ENCODE measurements at places on chromosomes 4 and X.

- no peak for DNase-seq
These were observed 60.5 kb downstream of the TMA16 start for GRCh38 chr4:163554870-163555465.

GRCh38 chr4:155602351-155603140, 64.1 kb upstream of the GUCY1A1 start:
- DNase-seq, result no peak

- DNase-seq, result no peak
These were observed 50.3 kb downstream of the STPG2 start for GRCh38 chr4:98092833-98093439.

GRCh38 chrX:120751683-120752082, 121.8 kb upstream of the C1GALT1C1 start:
- no peak for DNase-seq

- no peak for DNase-seq
These were observed 1.4 kb upstream of the SLC34A2 start for GRCh38 chr4:25654031-25654970.

DNA sequence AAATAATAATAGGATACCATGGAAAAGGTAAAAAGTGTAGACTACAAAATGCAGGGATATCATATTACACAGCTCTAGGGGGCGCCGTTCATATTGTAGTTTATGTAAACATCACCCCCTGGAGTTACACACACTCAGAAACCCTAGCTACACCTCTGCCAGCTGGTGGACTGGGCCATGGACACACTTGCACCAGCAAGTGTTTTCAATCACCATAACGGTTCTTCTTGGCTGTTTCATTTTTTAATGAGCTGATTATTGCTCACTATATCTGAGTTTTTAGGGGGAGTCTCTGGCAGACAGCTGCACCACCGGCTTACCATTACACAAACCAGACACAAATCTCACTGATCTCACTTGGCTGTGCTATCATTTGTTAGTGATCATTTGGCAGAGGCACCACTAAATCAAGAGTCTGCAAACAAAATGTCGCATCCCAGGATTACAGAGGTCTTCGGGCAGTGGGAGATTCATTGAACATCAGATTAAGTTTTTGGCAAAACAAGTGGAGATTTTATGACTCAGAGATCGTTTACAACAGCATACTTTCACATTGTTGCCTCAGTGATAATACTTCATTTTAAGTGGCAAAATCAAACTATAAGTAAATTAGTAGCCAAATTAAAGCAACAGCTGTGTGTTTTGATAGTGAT, 185.7 kb downstream of the UNC5C start:
- peak; percentile 18 for DNase-seq

- DNase-seq, result no peak
These were observed 70.2 kb downstream of the CXXC4 start for GRCh38 chr4:104424475-104424941.

- no peak for DNase-seq
These were observed 302.1 kb downstream of the KCTD8 start for GRCh38 chr4:44146516-44146915.

DNA sequence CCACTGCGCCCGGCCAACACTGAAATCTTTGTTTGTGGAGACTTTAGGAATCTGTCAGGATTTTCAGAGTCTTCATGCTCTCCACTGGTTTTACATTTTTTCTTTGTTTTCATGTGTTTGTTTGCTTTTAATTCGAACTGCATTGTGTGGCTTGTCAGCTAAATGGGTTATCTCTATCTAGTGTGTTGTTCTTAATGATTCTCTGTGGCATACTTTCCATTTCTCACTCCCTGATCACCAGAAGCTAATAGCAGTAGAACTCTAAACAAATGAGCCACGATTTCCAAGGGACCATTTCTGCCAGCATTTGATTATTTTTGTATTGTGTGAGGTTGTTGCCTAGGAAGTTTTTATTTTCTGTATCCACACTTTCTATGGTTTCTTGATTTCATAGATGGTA, 352.4 kb downstream of the CAMK2D start:
- DNase-seq, result no peak

GRCh38 chr4:17258106-17258505, 253.8 kb downstream of the QDPR start:
- no peak for DNase-seq

DNA sequence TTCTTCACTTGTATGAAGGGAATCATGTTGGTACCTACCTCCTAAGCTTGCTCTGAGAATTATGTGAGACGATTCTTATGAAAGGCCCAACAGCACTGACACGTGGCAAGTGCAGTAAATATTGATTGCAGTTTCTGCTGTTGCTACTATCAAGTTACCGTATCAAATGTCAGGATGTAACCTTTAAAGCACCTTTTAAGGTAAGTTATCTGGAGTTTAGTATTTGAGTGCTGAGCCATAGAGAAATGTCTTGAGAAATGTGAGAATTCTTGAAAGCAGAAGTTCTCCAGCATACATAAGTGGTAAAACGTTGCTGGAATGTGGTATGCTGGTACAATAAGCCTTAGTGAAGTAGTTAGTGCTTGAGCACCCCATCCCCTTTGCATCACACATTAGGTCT, 90.4 kb downstream of the PHOX2B start:
- DNase-seq, result no peak

DNA sequence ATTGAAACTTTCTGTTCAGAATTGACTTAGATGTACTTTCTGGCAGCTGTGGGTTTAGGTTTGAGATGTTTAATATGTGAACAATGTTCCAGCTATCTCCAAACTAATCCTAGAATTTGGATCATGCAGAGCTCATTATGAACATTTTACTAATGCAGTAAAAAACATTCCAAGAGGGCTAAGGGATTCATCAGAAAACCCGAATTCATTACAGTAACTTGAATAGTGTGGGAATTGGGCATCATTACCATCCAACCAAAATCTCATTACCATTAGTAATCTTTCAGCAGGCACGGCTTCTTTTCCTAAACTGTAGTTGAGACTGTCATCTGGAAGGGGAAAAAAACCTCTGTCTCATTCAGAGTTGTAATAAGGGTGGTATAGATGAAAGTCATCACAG, 91.0 kb downstream of the LIMCH1 start:
- no peak for DNase-seq

DNA sequence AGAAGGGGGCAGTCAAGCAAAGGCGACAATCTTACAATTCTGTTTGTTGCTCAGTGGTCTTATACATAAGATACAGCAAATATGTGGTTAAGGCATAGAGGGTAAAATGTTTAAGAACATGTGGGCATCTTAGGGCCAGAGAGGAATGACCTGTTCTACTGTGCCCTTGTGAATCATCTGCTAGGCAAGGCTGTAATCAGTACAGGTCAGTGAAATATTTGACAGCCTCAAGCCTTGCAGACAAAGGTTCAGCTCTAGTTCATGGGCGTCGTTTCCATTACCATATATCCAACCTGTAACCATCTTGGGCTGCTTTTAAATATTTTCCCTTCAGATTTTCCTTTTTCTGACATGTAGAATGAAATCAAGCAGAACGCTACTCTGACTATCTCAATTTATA, 37.3 kb downstream of the AGA start:
- no peak for DNase-seq

DNA sequence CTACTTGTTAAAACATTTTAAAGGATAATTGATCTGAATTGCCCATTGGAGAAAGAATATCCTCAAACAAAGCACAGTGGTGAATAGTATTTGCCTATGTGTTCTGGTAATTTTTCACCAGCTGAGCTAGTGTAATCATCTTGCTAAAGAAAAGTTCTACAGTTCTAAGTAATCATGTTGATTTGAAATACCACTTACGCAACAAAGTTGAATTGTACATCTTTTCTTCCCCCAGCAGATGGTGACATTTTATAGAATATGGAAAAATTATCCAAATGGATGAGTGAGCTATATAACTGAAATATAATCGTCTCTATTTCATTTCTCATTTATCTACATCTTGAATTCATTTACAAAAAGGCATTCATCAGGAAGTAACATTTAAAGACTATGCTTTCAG, 9.7 kb upstream of the ZNF674 start:
- no peak for DNase-seq

DNA sequence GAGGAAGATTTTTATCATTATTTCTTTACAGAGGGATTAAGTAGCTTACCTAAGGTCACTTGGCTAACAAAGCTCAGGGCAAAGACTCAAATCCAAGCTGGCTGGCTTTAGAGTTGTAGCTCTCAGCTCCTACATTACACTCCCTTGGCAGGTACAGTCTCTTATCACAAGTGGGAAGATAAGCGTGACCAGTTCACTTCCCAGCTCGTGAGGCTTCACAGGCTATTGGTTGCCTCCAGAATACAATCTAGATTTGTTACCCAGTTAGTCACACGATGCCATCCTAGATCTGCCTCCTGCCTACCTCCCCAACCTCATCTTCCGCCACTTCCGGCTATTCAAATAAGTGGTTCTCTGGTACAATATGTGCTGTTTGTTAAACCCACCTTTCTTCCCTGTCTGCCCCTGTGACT, 3.7 kb downstream of the MMRN1 start:
- no peak for DNase-seq

DNA sequence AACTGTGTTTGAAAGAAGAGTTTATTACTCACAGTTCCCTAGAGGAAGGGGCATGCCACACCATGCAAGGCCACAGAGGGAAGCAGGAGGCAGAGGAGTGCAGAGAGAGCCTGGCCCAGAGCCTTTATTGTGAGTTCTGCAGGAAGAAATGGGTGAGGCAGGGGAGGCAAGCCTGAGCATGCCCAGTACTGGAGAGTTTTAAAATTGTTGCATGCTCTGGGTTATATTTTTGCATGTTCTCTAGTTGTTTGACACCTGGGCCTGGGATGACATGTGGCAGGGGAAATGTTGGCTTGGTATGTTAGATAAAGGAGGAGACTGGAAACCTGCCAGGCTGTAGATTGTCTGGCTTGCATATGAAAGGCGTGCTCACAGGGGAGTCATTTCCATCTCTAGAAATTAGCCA, 19.7 kb upstream of the CRMP1 start:
- DNase-seq, result no peak

DNA sequence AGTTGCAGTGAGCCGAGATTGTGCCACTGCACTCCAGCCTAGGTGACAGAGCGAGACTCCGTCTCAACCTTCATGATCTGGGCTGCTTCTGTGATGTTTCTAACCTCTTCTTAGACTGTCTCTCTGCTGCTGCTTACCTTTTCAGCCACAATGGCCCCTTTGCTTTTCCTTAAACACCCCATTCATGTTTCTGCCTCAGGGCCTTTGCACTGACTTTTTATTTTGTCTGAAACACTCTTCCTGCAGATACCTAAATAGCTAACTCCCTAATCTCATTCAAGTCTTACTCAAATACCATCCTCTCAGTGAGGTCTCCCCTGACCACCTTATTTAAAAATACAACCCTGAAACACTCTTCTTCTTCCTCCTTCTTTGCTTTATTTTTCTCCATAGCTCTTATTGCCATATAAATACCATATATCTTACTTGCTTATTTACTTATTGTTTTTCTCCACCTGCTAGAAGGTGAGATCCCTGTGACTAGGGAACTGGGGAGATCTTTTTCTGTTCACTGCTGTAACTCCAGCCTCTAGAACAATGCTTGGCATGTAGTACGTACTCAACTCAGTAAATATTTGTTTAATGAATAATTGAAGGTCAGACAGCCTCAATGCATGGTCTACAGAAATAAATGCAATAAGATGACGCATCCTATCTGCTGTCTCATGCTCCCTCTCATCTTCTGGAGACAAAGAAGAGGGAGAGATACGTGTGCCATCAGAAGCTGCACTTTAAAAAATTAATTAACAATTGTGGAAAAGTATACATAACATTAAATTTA, 43.8 kb upstream of the SETD7 start:
- DNase-seq, result no peak

DNA sequence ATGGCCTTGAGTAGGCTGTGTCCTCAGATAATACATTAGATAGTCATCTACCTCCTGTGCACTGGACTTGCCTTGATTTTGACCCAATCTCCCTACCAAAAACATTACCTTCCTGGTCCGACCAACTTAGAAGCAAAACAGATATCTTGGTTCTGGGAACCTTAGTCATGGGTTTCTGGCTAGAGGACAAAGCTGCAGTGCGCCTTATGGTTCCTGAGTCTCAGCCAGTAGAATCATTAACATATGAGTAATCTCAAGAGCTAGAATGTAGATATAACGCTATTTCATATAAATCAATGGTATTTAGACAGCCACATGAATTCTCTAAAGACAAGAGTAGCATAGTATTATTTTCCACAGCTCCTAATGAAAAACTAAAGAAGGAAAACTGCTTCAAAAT, 83.1 kb downstream of the GRIA3 start:
- no peak for DNase-seq

DNA sequence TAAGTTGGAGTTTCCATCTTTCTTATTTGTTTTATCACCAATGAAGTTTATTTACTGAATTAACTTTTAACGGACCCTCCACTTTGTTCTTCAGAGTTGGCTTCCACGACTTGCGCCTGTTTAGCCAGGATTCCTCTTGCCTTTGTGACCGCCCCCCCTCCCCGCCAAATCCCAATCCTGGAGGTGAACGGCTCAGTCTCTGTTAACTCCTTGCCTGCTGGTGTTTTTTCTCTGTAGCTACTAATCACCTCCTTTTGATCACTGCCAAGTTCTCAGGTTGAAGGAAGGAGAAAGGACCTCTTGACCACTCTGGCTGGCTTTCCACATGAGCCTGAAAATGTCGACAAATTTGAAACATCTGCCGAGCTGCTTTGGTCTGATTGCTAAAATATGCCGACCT, 46.8 kb upstream of the BCOR start:
- DNase-seq, result no peak

- no peak for DNase-seq
These were observed 137.9 kb upstream of the NALF2 start for GRCh38 chrX:69366183-69366582.

Measured in NT2/D1 (cell line).